ENCODE measurements at places on chromosomes 2 and 18. TPM values are rescaled to one million over a fixed set of nuclear protein-coding genes. Genes with fewer than 3 reads are reported as not detected.
A peak's percentile ranks its signal among the peaks of the same experiment; 100 is the strongest.

GRCh38 chr2:5322396-5322795 is 369.8 kb upstream of the SOX11 start:
- no peak for ATAC-seq

CNRIP1 gene
- 1.6 TPM for total RNA-seq

DNA sequence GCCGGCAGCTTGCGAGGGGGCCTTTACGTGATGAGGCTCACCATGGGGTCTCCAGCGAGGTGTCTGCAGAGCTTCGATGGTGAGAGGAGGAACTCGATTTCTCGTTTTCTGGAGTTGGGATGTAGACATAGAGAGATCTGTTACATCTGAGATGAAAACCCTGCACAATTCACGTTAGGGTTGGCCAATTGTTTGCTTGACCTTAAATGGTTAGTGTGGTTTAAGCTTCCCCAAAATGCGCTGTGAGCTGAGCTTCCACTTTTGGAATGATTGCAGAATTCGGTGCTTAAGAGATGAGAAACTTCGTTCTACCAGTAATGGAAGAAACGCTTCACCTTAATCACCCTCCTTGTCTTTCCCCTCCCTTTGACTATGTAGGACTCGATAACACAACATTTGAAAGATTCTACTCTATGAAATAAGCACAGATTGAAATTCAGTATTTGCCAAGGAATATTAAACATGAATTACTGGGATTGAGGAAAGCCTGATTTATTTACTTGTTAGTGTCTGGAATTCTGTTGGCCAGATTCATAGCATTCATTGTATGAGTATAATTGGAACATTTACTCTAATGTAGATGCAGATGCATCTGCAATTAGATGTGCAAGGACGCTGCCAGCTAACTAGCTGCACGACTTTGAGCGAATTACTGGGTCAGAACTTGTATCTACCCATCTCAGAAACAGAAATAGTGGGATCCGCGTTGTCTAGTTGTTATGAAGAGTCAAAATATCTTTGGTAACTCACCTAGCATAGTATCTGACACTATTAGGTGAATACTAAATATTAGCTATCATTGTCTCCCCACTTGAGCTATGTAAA is 1.6 kb upstream of the KLF7 start:
- no peak for ATAC-seq

DNA sequence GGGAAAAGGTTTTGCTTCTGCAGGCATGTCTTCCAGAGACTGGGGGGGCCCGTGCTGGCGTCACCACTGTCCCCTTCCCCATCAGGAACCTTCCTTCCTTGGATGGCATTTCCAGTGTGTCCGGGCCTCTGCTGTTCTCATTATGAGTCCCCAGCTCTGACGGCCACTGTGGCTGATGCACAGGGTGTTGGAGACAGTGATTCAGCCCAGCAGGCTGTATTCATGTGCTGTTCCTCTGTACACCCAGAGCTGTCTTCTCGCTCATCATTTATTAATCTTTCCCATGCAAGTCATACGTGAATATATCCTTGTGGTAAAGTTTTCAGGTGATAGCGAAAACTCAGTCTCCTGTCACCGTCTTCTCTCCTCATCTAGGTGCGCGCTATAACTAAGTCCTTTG is 57.7 kb downstream of the ASAP2 start:
- no peak for ATAC-seq

LBX2 gene
- total RNA-seq = 0.32 TPM

FSHR gene
- not detected for total RNA-seq

TIGD1 gene
- total RNA-seq = 2.5 TPM

- peak; percentile 40 for ATAC-seq
Observed at GRCh38 chr18:59954755-59955156, 55.0 kb downstream of the PMAIP1 start.

DNA sequence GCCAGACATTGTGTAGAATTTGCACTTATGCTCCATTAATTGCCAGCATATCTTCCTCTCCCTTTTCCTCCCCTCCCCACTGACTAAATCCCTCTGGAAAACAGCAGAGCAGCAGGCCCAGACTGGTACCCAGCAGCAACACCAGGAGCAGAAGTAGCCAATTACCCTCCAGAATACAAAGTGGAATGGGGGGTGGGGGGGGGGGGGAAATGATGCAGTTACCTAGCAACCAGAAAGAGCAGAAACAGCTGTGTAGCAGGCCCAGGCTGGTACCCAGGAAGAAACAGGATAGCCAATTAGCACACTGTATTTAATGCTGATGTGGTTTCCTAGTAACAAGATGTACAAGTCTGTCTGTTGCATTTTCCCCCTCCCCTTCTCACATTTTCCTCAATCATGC is 52.3 kb downstream of the KLF7 start:
- no peak for ATAC-seq

IL36G gene
- total RNA-seq = 27.4 TPM

GRCh38 chr18:74796841-74797576 is 199.3 kb downstream of the ZNF407 start:
- no peak for ATAC-seq

PARD3B gene
- total RNA-seq = 4.3 TPM

GRCh38 chr2:58701688-58702301 is 460.7 kb upstream of the FANCL start:
- no peak for ATAC-seq

- no peak for ATAC-seq
Observed at GRCh38 chr2:215607766-215608165, 171.9 kb upstream of the FN1 start.

CHMP3 gene
- total RNA-seq = 93.9 TPM

DNA sequence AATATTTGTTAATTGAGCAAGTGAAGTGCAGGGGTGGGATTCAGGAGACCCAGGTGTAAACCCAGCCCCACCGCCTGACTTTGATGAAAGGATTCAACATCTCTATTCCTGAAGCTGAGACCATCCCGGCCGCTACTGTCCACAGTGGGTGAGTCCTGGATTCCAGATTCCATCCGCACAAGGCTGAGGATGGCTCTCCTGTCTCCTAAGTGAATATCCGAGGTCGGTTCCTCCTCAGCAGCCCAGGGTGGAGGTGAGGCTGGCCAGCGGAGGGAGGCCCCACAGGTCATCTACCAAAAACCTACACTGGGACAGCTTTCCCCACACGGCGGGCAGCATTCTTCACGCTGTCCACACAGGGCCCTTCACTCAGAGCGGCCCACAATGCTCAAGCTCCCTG is 57.6 kb downstream of the ACKR3 start:
- no peak for ATAC-seq

- no peak for ATAC-seq
Observed at GRCh38 chr2:180474716-180475115, 467.6 kb upstream of the CWC22 start.

RETSAT gene
- total RNA-seq = 77.9 TPM

SUPT7L gene
- total RNA-seq = 11.7 TPM

GRCh38 chr2:44930274-44931197 is 11.0 kb upstream of the SIX3 start:
- ATAC-seq = no peak

GRCh38 chr18:31244771-31245394 is 73.1 kb upstream of the DSG1 start:
- peak; percentile 63 for ATAC-seq

STPG4 gene
- total RNA-seq = 0.16 TPM

TIA1 gene
- 45.8 TPM for total RNA-seq

DNA sequence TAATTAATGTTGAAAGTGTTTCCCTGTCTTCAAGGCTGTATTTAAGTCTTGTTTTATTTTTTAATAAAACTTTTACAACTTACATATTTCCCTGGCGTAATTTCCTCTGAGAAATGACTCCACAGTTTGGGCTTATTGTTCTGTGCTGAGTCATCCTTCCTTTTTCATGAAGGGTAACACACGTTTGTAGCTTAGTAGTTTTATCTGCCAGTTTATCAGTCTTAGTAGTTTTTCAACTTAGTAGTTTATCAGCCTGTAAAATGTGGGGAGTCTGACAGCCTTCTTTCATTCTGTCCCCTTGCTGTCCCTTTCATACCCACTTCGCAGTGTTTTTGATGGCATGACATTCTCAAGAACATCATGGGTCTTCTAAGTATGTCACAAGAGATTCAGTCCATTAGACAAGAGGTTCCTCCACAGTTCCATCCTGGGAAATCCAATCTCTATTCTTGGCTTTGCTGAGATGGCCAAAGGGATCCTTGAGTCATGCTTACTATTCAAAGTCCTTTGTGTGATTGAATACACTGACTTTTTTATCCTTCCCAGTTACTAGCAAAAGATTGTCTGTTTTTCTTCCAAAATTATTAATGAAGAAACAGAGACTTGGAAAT is 60.0 kb upstream of the SGPP2 start:
- ATAC-seq = peak; percentile 51

DNA sequence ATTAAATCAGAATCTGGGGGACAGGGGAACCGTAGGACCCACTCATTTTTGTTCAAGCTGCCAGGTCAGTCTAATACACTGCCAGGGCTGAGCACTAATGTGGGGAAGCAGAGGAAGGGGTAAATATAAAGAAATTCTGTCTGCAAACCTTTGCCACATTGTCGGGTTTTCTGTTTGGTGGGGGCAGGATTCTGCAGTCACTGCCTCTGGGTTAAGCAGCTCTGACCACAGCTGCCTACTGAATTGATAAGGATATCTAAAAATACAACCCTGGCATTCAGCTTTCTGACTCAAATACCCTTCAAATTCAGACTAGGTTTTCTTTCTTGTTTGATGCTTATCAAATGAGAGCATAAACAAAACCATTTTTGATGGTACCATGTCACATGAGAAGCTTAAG is 6.0 kb downstream of the DNER start:
- no peak for ATAC-seq

DNA sequence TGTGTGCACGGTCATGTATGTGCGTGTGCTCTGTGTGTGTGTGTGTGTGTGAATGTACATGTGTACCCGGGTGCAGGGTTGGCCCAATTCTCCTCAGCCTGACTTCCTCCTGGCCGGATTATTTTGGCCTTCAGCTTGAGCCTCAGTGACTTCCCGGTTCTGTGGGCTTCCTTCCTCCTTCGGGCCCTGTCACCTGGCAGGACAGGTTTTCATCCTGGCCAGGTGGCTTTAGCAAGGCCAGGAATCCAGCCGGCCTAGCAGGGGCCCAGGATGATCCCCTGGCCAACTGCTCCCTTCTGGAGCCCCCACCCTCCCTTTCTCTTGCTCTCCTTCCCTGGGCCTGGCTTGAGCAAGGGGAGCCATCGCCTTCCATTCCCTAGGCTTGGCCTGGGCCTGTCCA is 140.5 kb downstream of the INHBB start:
- no peak for ATAC-seq

- ATAC-seq = peak; percentile 95
Observed at GRCh38 chr2:1625281-1626001, 118.9 kb downstream of the PXDN start.

CAVIN2 gene
- 8.7 TPM for total RNA-seq

GRCh38 chr2:118817469-118817868 is 30.0 kb downstream of the EN1 start:
- ATAC-seq = no peak

- no peak for ATAC-seq
Observed at GRCh38 chr2:168470320-168471162, 14.5 kb downstream of the CERS6 start.

GRCh38 chr18:68817584-68817983 is 19.7 kb downstream of the CCDC102B start:
- ATAC-seq = no peak

CD8B gene
- not detected for total RNA-seq

MC2R gene
- not detected for total RNA-seq

DNA sequence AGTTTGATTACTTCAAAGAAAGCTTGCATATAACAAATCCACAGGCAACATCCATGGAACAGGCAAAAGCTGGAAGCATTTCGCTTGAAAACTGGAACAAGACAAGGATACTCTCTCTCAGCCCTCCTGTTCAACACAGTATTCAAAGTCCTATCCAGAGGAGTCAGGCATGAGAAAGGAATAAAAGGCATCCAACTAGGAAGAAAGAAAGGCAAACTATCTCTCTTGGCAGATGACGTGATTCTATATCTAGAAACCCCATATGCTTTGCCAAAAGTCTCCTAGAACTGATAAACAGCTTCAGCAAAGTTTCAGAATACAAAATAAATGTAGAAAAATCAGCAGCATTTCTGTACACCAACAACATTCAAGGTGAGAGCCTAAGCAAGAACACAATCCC is 34.1 kb upstream of the MC4R start:
- ATAC-seq = no peak

COQ10B gene
- total RNA-seq = 12.8 TPM

DNA sequence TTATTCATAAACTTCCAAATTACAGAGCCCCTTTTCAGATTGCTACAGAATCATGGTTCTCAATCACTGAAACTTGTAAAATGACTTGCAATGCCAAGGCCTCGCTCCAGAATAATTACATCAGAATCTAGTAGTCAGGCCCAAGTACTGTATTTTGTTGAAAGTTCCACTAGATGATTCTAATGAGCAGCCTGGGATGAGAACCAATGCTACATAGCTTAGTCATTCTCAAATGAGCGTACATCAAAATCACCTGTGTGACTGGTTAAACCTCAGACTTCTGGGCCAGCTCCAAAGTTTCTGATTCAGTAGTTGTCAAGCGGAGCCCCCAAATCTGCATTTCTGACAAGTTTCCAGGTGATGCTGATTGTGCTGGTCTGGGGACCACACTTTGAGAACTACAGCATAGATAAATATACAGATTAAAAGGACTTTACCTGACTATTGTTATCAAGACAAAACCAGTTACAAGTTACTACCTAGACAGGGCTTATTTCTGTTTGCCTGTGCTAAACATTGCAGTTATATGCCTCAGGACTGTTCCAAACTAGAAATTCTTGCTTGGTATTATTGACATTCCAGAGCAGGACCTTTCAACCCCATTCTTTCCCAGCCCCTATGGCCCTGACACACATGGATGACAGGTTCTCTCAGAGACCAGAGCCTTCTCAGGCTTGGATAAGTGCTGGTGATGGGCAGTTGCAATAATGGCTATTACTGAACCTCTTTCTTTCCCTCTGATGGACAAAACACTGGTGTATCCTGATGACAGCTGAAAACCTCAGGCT is 83.1 kb downstream of the UPP2 start:
- ATAC-seq = peak; percentile 80

DNA sequence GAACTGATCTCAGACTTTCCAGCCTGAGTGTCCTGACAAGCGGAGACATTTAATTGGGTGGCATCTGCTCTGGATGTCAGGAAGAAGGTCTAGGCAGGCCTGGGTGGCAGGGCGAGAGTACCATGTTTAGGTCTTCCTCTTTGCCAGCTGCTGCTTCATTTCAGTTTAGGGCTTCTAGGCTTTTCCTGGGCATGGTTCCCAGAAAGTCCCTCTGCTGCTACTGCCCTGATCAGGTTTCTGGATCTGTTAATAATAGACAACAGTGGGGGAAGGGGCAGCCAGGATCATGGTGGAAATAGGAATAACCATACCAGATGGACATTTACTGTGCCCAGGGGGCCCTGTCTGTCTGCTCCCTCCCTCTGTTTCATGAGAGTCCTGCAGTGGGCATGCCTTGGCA is 2.3 kb upstream of the PLCD4 start:
- no peak for ATAC-seq

TXNDC2 gene
- not detected for total RNA-seq

CPO gene
- total RNA-seq = not detected

All from esophagus mucosa (tissue), 1 donor.